Forelimb muscle (tissue), 1 donor: ENCODE measurements at places on chromosomes 6 and 20.

GRCh38 chr6:42898891-42899361, 16.9 kb upstream of the PTCRA start:
- no peak for DNase-seq

GRCh38 chr6:130748041-130748440, 79.2 kb upstream of the SMLR1 start:
- DNase-seq = no peak

DNA sequence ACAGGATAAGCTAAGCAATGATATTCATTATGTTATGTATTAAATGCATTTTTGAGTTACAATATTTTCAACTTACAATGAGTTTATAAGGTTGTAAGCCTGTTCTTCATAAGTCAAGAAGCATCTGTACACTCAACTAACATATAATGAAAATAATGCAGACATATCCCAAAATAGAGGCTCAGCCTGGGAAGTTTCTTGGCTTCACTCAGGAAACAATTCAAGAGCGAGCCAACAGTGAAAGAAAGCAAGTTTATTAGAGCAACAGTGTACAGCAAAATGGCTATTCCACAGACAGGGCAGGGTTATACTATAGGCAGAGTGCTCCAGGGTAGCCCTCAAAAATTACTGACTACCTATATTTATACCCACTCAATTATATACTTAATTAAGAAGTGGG, 1581.8 kb downstream of the HACE1 start:
- DNase-seq = peak; percentile 19

DNA sequence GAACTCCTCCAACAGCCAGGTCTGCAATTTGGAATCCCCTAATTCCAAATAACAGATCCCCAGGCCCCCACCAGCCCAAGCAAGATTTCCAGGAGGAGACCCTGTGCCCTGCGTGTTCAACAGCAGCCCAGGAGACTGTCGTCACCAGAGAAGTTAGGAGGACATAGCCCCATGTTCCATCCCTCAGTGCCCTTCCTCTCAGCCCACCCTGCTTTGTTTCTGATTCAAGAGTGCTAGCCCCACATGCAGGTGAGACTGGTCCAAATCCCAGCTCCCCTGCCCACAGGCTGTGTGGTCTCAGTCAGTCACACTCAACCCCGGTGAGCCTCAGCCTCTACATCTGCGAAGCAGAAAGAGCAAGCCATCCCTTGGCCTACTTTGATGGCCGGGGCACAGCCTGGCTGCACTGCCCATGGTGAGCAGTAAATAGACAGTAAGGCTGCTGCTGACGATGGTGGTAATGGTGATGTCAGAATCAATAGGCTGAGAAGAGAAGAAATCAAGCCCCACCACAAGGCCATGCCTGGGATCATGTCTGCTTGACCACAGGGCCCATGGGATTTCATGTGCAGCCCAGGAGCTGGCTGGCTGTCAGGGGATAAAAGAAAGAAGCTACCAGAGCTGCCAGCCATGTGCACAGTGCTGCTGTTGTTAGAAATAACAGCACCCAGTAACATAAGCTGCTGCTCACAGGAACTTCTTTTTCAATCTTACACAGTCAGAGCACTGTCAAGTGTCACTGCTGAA, 51.5 kb upstream of the NXT1 start:
- DNase-seq = no peak

GRCh38 chr6:111258615-111259088, 171.3 kb downstream of the SLC16A10 start:
- DNase-seq = no peak

DNA sequence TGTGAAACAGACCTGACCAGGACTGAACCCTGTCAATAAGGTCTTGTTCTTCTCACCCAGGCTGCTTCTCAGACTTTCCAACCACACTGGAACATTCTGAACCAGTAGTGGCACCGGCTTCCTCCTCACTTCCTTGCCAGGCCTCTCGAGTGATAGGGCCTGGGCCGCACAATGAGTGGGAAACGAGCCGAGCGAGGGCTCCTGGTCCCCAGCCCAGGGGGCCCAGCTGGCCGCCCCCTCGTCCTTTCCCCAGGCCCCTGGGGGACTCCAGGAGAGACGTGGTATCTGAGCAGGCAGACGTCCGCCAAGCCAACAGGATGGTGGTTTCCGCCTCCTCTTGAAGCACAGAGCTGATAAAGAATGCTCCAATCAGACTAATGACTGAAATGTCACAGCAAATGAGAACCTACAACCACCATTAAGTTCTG, 117.9 kb downstream of the GMDS start:
- no peak for DNase-seq

- no peak for DNase-seq
Observed at GRCh38 chr6:13454286-13455221, 32.8 kb downstream of the GFOD1 start.

- DNase-seq = no peak
Observed at GRCh38 chr6:168130168-168130696, 51.2 kb upstream of the FRMD1 start.

GRCh38 chr6:16602035-16602434, 159.2 kb downstream of the ATXN1 start:
- no peak for DNase-seq

DNA sequence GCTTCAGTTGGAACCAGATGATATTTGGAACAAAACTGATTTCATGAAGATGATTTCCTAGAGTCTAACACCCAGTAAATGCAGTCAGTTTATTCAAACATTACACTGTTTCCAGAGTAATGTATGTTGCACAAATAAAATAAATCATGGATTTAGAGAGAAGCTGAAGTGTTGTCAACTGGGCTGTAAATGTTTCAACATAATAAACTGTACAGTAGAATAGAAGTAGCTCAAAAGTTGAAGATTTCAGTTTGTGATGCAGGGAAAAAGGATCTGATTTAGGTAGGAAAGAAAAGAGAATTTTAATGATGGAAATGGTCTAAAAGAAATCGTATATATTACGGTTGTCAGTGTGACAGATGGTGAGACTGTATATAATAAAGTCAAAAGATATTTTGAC, 985.2 kb downstream of the EYS start:
- no peak for DNase-seq

GRCh38 chr20:21361266-21361665, 36.1 kb downstream of the NKX2-4 start:
- DNase-seq = no peak

DNA sequence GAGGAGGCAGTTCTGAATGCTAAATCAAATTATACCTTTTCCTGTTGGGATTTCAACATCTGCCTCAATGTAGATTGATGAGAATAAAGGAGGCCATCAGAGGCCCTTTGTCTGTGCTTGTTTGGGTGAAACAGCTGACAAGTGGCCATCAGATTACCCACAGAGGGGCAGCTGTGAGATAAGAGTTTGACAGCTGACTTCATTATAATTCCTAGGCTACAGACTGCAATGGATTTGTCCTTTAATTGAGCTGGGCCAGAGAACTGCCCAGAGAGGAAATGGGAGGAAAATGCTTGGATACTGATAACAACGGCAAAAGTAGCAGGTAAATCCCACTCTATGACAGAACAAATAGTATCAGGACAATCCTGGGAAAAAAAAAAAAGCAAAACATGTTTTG, 649.4 kb downstream of the HDGFL1 start:
- DNase-seq = no peak

GRCh38 chr6:56169366-56169765, 78.0 kb downstream of the COL21A1 start:
- no peak for DNase-seq

DNA sequence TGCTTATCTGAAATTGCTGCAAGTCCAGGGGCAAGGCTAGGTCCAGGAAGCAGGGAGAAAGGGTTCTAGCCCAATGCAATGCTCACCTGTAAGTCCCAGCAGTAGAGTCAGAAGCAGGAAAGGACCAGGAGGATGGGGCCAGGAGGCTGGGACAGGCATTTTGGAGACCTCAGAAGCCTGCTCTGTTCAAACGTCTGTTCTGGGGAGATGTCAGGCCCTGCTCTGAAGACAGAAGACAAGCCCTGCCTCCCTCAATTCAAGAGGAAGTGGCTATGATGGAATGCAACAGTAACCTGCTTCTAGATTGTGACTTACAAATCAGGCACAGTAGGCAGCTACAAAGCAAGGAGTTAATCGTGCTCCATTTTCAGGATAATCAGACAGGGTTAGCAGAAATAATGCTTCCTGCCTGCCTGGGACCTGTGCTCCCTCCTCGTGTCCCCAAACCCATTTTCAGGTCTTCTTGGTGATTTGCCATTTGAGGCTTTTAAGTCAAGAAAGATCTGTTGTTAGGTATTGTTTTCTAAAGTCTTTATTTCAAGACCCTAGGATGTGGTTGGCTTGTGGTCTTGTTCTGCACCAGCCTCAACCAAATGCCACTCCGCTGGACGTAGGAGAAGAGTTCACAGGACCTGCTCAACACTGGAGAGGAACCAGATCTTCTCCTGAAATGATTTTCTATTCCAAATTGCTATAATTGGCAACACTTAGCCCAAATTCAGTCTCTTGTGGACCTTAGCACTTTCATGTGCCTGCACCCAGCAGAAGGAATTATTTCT, at the start of gene SIRPG:
Gene SIRPG (minus strand): TSS at position 224 of the 779 bp plus-strand sequence. CDS start 65 bp downstream, at position 159.
- no peak for DNase-seq

DNA sequence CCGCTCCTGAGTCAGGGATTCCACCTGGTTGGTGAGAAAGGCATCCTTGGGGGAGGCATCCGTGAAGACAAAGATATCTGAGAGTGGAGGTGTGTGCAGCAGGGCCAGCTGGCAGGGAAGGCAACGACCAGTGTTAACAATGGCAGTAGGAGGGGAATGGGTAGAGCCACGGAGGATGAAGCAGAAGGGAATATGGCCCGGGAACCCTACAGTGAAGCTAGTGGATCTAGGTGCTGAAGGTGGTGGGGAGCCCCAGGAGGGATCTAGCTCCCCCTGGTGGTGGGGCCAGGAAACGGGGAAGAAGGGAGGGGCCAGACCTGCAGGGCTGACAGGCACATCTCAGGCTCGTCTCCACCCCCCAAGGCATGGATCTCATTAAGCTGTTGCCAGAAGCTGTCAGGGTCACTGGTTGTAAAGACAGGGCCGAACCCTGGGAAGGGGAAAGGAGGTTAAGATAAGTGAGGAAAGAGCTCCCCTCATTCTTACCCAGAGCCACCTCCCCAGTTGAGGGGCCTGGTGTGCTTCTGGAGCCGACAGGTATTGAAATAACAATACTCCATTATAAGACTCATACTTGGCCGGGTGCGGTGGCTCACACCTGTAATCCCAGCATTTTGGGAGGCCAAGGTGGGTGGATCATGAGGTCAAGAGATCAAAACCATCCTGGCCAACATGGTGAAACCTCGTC, 7.3 kb downstream of the VWA7 start:
- no peak for DNase-seq

DNA sequence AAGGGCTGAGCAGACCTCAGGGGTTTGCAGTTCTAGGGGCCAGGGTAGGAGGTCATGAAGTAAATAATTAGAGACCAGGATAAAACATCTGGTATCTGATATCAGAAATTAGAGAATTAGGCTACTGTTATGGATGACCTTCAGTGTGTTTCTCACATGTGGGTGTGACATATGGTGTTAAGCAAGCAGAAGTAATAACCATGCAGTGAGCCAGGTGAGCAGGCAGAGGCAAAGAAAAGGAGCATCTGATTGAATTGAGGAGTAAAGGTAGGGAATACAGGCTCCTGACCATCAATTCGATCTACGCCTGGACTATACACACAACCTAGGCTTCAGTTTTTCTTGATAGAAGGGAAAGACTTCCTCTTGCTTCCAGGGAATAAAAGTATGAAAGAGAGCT, 34.7 kb upstream of the MAP3K7 start:
- DNase-seq = no peak

DNA sequence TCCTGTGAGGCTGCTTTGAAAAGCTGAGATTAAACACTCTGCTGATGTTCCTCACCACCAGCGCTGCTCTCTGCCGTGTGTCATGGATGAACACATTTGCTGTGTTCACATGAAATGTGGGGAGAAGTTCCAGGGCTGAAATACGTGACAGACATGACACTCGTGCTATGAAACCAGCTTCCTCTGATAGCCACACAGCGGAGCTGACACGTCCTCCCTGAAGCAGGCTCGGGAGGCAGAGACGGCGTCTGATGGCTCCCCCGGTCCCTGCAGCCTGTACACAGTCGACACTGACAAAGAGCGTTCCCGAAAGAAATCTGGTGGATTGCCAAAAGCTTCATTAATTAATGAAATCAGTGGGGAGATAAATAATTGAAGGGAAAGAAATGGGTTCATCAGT, 17.5 kb downstream of the AGPAT4 start:
- DNase-seq = no peak

GRCh38 chr6:147117011-147117410, 87.2 kb upstream of the STXBP5 start:
- no peak for DNase-seq

DNA sequence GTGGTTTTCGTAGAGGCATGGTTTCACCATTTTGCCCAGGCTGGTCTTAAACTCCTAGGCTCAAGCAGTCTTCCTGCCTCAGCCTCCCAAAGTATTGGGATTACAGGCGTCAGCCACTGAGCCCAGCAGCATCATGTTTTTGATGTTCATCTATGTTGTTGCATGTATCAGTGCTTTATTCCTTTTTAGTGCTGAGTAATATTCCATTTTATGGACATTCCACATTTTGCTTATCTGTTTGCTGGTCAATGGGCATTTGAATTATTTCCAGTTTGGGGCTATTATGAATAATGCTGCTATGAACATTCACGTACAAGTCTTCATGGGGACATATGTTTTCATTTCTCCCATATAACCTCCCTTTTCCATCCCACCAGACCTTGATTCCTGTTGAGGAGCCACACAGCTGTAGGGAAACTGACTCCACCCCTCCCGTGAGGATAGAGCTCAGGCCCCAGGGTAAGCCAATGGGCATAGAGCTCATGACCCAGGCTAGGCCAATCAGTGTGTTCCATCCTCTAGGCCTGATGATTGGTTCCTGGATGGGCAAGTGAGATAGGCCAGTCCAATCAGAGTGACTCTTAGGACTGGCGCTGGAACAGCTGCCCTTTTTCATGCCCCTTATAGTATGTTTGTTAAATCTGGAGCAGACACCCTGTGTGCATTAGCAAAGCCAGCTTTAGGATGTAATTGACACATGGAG, 49.5 kb downstream of the DLGAP4 start:
- DNase-seq = no peak
